HS-27A (cell line): ENCODE measurements at places on chromosomes 12 and 14.

GRCh38 chr12:114368685-114369452 is 37.1 kb downstream of the TBX5 start:
- DNase-seq, result no peak

DNA sequence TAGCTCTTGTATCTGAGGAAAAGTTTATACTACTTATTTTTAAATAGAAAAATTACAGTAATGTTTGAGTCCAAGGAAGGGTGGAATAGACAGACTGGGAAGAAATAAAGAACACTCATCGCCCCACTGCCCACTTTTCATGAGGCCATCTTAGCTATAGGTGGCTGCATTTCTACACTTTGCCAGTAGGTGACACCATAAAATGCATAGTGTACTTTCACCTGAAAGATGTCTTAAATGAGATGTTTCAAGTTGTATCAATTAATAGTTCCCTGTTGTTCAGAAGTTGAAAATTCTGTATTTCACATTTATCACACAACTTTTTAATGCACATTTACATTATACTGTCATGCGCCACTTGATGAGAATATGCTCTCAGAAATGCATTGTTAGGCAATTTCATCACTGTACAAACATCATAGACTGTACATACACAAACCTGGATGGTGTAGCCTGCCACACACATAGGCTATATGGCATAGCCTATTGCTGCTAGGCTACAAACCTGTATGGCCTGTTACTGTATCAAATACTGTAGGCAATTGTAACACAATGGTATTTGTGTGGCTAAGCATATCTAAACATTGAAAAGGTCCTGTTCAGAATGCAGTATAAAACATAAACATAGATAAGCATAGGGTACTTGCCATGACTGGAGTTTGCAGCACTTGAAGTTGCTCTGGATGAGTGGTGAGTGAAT is 27.6 kb downstream of the PMCH start:
- no peak for DNase-seq

DNA sequence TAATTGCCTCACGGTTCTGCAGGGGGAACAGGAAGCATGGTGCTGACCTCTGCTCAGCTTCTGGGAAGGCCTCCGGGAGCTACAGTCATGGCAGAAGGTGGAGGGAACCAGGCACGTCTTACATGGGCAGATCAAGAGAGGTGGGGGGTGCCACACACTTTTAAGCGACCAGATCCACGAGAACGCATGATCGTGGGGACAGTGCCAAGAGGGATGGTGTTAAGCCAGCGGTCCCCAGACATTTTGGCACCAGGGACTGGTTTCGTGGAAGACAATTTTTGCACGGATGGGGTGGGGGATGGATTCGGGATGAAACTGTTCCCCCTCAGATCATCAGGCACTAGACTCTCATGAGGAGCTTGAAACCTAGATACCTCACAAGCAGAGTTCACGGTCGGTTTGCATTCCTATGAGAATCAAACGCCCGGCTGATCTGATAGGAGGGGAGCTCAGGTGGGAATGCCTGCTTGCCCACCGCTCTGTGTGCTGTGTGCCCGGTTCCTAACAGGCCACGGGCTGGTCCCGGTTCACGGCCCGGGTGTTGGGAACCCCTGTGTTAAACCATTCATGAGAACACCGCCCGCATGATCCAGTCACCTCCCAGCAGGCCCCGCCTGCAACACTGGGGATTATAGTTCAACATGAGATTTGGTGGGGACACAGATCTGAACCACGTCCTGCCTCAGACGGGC is 96.9 kb downstream of the ADGRD1 start:
- DNase-seq, result no peak

- DNase-seq, result no peak
Observed at GRCh38 chr12:68303850-68304249, 28.3 kb downstream of the MDM1 start.

- DNase-seq, result no peak
Observed at GRCh38 chr12:61397668-61398067, 862.5 kb upstream of the USP15 start.

DNA sequence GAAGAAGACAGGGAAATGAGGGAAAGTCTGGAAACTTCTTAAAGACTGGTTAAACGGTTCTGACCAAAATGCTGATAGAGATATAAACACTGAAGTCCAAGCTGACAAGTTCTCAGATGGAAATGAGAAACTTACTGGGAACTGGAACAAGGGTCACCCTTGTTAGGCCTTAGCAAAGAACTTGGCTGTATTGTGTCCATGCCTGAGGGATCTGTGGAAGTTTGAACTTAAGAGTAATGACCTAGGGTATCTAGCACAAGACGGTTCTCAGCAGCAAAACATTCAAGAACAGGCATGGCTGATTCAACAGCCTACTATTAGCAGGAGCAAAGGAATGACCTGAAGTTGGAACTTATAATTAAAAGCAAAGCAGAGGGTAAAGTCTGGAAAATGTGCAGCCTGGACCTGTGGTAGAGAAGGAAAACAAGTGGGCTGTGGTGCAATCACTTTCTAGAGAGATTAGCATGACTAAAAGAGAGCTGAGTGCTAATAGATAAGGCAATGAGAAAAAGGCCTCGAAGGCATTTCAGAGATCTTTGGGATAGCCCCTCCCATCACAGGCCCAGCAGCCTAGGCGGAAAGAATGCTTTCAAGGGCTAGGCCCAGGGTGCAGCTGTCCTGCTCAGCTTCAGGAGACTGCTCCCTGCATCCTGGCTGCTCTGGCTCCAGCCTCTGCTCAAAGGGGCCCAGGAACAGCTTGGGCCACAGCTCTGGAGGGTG is 60.3 kb downstream of the ATP2B1 start:
- DNase-seq, result no peak

GRCh38 chr14:51674294-51675002 is 22.7 kb downstream of the FRMD6 start:
- no peak for DNase-seq

GRCh38 chr14:104735830-104736642 is 12.0 kb downstream of the ADSS1 start:
- no peak for DNase-seq

GRCh38 chr14:65003394-65003793 is 16.7 kb downstream of the FNTB start:
- no peak for DNase-seq
